ENCODE measurements at places on chromosomes 5 and 9. TPM values are rescaled to one million over a fixed set of nuclear protein-coding genes. Genes with fewer than 3 reads are reported as not detected.

The ELOVL7 gene
- total RNA-seq, result 8.6 TPM

DNA sequence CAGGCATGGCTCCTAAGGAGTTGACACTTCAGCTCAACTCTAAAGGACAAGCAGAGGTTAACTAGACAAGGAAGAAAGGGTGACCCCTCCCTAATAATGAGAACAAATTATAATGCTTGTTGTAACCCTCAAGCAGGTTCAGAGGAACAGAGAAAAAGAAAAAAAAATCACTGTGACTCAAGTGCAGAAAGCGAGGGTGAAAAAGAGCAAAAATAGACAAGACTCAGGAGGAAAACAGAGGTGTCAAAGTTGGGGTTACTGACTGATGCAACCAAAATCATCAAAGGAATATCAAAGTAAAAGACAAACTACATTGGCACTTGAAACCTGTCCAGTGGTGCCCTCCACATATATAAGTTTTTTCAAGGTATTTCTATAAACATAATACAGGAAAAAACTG, 28.4 kb downstream of the FBXW11 start:
- H3K4me3 ChIP-seq, result no peak overlapping the region
- H3K27ac ChIP-seq, result no peak overlapping the region
- no peaks in the 10 kb centered on the region for H3K27me3 ChIP-seq
- no peak for DNase-seq

- peaks cover 12% of the 10 kb centered on the region for H3K27me3 ChIP-seq
- H3K36me3 ChIP-seq, result no peaks in the 10 kb centered on the region
- no peak overlapping the region for H3K4me3 ChIP-seq
- H3K4me1 ChIP-seq, result no peaks in the 10 kb centered on the region
Observed at GRCh38 chr9:33517373-33517772, 6.7 kb upstream of the ANKRD18B start.

The IFNB1 gene
- total RNA-seq, result not detected

- no peak for DNase-seq
- peaks cover 2% of the 10 kb centered on the region for H3K36me3 ChIP-seq
- H3K27ac ChIP-seq, result no peak overlapping the region
- H3K4me3 ChIP-seq, result no peak overlapping the region
Observed at GRCh38 chr9:79759460-79759859, 187.7 kb downstream of the TLE4 start.

DNA sequence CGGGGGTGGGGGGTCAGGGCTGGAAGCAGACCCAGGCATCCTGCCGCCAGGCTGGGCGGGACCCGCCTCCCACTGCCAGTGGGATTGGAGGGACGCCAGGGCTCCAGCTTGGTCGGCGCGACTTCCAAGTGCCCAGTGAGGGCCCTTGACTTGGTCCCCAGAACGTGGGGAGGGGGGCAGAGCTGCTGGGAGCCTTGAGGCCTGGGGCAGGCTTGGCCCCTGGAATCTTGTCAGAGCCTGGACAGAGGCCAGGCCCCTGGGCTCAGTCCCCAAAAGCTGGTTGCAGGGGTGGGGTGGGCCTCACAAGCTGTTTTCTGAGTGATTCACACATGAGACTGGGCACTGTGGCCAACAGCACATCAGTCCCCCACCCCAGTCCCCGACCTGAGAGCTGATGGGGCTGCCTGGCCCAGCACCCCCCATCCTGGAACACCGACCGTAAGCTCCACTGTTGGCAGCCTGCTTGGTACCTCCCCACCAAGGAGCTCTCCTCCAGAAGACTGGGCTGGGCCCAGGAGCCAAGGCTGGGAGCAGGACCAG, 526 bp downstream of the CLIC3 start:
- H3K4me3 ChIP-seq, result peak overlapping the region; percentile 55
- no peak for DNase-seq
- peak overlapping the region; percentile 16 for H3K27ac ChIP-seq
- H3K4me1 ChIP-seq, result peaks cover 35% of the 10 kb centered on the region
- H3K36me3 ChIP-seq, result no peaks in the 10 kb centered on the region

- H3K4me1 ChIP-seq, result peaks cover 12% of the 10 kb centered on the region
- no peaks in the 10 kb centered on the region for H3K36me3 ChIP-seq
- no peak overlapping the region for H3K4me3 ChIP-seq
- no peak for DNase-seq
Observed at GRCh38 chr5:99037668-99038067, 108.9 kb upstream of the CHD1 start.

- DNase-seq, result no peak
- no peak overlapping the region for H3K4me3 ChIP-seq
- peaks cover 83% of the 10 kb centered on the region for H3K27me3 ChIP-seq
- H3K36me3 ChIP-seq, result peaks cover 1% of the 10 kb centered on the region
- H3K4me1 ChIP-seq, result peaks cover 10% of the 10 kb centered on the region
Observed at GRCh38 chr5:171306781-171307591, 2.1 kb upstream of the TLX3 start.

The TTC16 gene
- total RNA-seq, result not detected

GRCh38 chr5:173327948-173328843, at the start of gene STC2:
Gene STC2, minus strand, starts transcription at chr5:173328414. Its CDS starts 221 bp downstream, at chr5:173328193.
- peak; percentile 76 for DNase-seq
- H3K4me3 ChIP-seq, result peak within 1 kb of the TSS; percentile 93
- H3K4me1 ChIP-seq, result peaks cover 53% of the 10 kb centered on the region
